ENCODE measurements at places on chromosomes 2 and 18.

- DNase-seq, result no peak
These were observed 160.6 kb upstream of the DOK6 start for GRCh38 chr18:69239849-69240674.

DNA sequence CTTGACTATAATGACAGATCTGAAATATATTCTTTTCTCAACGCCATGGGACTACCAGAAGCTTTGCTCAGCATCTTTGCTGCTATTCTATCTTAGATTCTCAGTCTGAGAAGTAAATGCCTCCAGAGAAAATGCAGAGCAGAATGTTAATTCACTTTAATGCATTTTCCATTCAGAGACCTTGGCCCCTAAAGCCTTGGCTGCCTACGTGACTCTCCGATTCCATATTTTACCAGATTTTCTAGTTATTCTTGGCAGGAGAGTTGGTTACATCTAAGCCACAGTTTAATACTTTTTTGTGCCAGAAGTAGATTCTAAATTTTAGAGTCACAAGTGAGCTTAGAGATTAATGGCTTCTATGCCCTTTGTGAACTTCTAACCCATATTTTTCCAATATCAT is 837.1 kb upstream of the POU3F3 start:
- no peak for DNase-seq

DNA sequence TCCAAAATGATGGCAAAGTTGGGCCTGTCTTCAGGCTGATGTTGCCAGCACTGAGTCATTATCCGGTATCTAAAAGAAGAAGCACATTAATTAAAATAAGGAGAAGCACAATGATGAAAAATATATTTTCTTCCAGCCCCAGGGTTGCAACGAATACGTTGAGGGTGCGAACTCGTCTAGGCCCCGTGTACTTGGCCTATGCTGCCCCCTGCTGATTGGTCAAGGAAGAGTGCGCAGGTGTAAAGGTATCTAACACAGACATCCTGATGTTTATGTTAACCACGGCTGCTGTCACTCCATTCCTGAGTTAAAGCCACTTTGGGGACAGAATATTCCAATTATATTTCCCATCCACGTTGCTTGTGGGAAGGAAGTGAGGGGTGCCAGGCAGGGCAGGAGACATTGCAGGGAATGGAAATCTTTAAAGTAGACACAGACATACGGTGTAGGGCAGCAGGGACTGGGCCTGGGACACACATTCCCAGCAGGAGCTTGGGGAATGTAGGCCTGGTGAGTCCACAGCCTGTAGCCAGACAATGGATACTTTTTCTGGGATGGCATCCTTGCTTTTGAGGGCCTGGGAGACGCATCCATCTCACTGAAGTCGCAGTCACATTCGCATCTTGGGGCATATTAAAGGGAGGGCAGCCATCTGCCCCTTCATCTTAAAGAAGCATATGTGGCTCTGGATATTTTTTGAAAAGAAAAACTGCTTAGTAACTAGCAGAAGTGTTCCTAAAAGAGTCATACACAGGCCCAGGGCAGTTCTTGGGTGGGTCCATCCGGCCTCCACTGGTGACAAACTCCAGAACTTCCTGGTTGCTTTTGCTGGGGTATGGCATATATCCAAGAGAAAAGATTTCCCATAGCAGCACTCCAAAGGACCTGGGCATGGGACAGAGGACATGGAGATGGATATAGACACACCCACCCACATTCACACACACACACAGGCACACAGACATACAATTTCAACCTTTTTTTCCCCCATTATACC is 81.9 kb downstream of the CLIP4 start:
- DNase-seq, result peak; percentile 41

DNA sequence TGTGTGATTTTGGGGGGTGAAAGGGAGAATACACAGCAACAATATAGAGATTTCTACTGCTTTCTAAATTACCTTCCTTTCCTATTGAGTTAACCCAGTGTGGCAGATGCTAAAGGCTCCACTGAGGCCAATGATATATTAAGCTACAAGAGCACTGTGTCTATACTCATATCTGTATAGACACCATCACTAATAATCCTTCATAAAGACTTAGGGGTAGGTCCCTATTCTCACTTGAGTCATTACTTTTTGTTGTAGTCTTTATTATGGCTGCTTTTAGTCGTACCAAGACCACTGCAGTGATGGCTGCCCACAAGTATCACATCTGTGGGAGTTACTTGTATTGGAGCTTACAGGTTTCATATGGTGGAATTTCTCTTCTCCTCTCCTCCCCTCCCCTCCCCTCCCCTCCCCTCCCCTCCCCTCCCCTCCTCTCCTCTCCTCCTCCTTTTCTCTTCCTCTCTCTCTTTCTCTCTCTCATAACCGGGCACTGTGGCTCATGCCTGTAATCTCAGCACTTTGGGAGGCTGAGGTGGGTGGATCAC is 637.6 kb downstream of the ADCYAP1 start:
- DNase-seq, result no peak

GRCh38 chr2:176494949-176495353 is 225.7 kb downstream of the MTX2 start:
- peak; percentile 1 for DNase-seq

- no peak for DNase-seq
These were observed 6.9 kb upstream of the SMAD7 start for GRCh38 chr18:48957616-48958015.

DNA sequence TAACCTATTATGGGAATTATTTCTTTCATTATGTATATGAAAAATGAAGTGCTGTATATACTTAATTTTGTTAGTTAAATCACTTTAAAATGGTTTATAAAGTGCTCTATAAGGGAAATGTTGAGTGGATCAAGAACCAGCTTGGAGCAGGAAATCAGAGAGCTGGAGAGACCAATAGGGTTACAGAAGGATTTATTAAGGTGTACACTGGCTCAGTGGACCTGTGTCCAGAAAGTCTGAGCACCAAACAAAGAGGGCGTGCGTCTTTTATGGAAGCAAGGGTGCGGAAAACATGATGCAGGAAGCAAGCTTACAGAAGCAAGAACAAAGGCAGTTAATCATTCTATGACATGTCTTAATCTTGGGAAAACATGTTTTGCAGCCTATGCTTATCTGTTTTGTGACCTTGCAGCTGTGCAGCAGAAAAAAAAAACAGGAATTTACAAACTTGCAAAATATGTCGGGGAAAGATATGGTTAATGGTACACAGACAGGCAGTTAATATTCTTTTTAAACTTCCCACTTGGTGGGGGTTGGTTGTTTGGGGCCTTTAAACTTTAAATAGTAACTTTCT is 65.2 kb upstream of the SLC35G4 start:
- no peak for DNase-seq

GRCh38 chr2:159471340-159471739 is 145.0 kb downstream of the BAZ2B start:
- DNase-seq, result no peak
